ENCODE measurements at places on chromosomes 7 and 10.

GRCh38 chr10:33484787-33485186, 150.3 kb upstream of the NRP1 start:
- DNase-seq: no peak

- DNase-seq: no peak
Observed at GRCh38 chr7:55272328-55272727, 92.8 kb upstream of the LANCL2 start.

GRCh38 chr10:34716958-34717357, 98.1 kb downstream of the PARD3 start:
- DNase-seq: no peak

GRCh38 chr10:43689007-43689491, 40.4 kb upstream of the ZNF32 start:
- DNase-seq: no peak

- no peak for DNase-seq
Observed at GRCh38 chr10:16887565-16887964, 70.3 kb upstream of the RSU1 start.

- no peak for DNase-seq
Observed at GRCh38 chr10:117418121-117418520, 42.9 kb upstream of the PDZD8 start.

DNA sequence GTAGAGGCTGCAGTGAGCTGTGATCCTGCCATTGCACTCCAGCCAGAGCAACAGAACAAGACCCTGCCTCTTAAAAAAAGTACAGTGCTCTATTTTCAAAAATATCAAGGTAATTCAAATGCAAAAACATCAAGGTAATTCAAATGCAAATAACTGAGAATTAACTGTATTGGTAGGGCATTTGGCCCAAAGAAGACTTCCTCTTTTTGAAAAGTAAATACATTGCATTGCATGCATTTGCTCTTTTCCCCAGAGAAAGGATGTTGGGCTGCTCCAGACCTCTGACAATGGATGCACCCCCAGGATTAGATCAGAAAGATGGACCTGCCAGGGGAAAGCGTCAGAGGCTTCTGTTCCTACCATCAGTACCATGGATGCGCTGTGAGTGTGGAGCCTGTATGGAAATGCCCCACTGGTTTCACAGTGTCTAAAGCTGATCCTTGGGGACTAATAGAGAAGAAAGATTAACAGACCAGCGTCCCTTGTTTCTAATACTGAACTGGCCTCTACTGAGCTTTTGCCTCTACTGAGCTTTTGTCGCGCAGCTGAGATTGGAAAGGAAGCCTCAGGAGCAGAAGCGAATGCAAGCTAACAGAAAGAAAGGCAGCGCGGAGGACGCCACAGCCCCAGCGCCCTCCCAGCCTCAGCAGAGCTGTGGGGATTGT, 93.5 kb upstream of the LYZL2 start:
- no peak for DNase-seq

GRCh38 chr7:158035343-158035742, 552.3 kb downstream of the PTPRN2 start:
- DNase-seq: no peak

Measured in activated gamma-delta T cell (primary cell).